ENCODE measurements at places on chromosomes 7 and 10.

DNA sequence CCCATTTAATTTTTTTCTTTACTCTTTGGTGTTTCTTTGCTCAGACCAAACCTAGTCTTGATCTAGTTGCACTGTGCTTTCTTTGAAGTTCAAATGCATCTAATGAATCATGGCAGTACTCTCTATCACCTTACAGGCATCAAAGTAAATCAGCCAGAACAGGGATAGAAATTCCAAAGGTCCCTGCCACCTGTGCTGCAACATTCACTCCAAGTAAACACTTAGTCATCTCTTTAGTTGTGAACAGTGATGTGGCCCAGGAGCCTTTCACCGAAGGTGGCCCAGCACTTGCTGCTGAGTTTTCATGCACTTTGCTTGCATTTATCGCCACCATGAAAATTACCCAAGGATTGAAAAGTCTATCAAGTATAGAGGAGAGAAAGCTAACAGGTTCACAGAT, 314.1 kb upstream of the ETV1 start:
- DNase-seq = no peak

- DNase-seq = no peak
Measured at GRCh38 chr10:100791369-100792058, 46.1 kb downstream of the PAX2 start.

GRCh38 chr10:132158122-132158741, 28.5 kb upstream of the DPYSL4 start:
- DNase-seq = peak; percentile 56

DNA sequence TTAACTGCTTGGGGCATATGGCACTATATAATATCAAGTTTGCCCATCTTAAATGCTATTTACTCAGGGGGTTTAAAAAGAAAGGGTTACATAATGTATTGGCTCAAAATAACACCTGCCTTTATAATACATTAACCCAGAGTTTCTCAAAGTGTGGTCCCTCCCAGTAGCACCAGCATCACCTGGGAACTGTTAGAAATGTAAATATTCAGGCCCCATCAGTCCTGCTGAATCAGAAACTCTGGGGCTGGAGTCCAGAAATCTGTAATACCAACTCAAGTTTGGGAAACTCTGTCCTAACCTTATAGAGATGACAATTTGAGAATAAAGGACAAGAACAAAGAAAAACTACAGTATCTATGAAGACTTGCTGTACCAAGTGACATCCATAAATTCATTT, 270.7 kb downstream of the PARD3 start:
- DNase-seq = no peak

- DNase-seq = no peak
Measured at GRCh38 chr10:107317592-107317991, 153.1 kb upstream of the SORCS1 start.

DNA sequence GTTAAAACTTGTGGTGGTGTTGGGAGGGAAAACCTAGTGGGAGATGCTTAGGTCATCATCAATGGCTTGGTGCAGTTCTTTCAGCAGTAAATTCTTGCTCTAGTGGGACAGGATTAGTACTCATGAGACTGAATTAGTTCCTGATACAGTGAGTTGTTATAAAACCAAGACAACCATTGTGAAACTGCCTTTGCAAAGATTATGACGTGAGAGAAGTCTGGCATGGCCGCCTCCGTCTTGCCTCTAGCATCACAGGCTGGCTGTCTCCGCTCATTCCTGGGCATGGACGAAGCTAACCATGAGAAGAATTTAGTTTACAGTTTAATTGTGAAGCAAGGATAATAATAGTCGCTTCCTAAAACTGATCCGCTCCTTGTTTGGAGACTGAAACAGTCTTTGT, 186.4 kb downstream of the KIF20B start:
- DNase-seq = no peak

- no peak for DNase-seq
Measured at GRCh38 chr7:77391230-77391629, 24.9 kb downstream of the GSAP start.
